ENCODE measurements at places on chromosomes 16 and 17. TPM values are rescaled to one million over a fixed set of nuclear protein-coding genes. Genes with fewer than 3 reads are reported as not detected.

The SLC12A3 gene
- total RNA-seq, result 0.73 TPM

DNA sequence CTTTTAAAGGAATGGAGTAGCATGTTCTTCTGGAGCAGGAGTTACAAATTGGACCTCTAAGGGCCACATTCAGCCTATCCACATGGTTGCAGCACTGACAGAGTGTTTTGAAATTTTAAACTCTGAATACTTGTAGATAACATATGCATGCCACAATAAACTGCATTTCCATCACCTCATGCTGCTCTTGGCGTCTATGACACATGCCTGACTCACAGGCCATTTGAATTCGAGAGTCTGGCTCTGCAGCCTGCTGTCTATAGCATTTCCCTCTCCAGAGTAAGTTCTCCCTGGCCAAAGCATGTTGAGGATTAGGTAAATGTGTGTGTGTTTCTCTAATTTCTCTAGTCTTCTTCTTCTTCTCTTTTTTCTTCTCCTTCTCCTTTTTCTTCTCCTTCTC lies 28.7 kb upstream of the MYOCD start:
- H3K36me3 ChIP-seq, result no peaks in the 10 kb centered on the region
- no peaks in the 10 kb centered on the region for H3K27me3 ChIP-seq
- no peak for DNase-seq
- H3K4me3 ChIP-seq, result no peak overlapping the region

DNA sequence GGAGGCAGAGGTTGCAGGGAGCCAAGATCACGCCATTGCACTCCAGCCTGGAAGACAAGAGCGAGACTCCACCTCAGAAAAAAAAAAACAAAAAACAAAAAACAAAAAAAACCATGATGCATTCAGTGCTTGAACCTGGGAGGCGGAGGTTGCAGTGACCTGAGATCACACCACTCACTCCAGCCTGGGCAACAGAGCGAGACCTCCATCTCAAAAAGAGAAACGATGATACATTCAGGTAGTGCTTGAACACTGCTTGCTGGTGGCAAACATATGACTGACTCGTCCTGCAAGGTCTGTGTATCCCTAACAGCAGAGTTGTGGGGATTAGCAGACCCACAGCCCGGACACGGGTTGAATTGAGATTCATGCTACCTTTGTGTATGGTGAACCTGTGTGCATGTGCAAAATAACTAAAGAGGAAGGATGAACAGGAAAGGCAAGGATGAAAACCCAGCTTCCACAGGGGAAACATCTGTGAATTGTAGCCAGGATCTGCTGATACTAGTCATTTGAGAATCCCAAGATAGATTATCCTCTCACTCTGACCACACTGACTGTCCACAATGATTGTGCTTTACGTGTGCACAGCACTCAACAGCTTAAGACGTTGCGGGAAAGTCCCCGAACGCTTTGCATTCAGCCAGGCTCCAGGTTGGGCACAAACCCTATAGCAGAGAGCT lies 52.4 kb upstream of the MRPS23 start:
- no peaks in the 10 kb centered on the region for H3K36me3 ChIP-seq
- H3K4me1 ChIP-seq, result peaks cover 78% of the 10 kb centered on the region
- no peak overlapping the region for H3K4me3 ChIP-seq
- peak overlapping the region; percentile 87 for H3K27ac ChIP-seq

GRCh38 chr17:82332669-82333278 lies 792 bp downstream of the SECTM1 start:
- H3K27me3 ChIP-seq, result no peaks in the 10 kb centered on the region
- H3K36me3 ChIP-seq, result no peaks in the 10 kb centered on the region

- no peak overlapping the region for H3K4me3 ChIP-seq
- H3K27me3 ChIP-seq, result peaks cover 1% of the 10 kb centered on the region
- no peaks in the 10 kb centered on the region for H3K36me3 ChIP-seq
- DNase-seq, result no peak
These were observed 2.4 kb downstream of the KIAA0513 start for GRCh38 chr16:85029981-85030401.

DNA sequence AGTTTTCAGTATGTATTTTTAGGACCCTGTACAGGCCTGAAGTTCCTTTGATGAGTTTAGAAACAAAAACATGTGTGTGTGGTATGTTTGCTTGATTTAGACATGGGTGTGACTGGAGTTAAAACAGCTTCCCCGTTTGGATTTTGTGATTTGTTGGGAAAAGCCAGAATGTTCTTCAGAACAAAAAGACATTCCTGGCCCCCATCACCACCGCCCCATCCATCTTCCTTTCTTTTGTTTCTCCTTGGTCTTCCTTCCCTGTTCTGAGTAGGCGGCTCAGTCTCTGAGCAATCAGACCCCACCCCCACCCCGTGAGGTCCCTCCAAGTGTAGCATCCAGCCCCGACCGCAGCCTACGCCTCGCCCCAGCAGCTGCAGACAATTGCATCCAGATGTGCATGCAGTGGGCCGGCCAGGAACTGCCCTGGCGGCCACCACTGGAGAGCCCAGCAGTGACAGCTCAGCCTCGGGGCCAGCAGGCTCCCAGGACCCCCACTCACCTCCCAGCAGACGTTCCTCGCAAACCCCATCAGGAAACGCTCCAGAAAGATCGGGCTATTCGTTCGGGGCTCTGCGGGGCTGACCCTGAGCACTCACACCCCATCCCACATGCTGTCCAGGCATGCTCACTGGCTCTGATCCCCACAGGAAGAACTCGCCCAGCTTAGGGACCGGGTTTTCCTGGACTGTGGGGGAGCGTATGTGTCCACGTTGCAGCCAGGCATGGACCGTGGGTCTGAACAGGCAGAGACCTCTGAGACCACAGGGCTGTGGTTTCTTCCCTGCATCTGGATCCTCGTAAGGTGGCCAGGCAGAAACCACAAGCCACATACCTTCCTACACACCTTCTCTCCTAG lies 99.8 kb upstream of the CDH5 start:
- peaks cover 28% of the 10 kb centered on the region for H3K4me1 ChIP-seq
- H3K27ac ChIP-seq, result no peak overlapping the region
- no peaks in the 10 kb centered on the region for H3K27me3 ChIP-seq
- no peak overlapping the region for H3K4me3 ChIP-seq
- DNase-seq, result peak; percentile 16

The CDT1 gene
- total RNA-seq, result 97.7 TPM

- H3K36me3 ChIP-seq, result no peaks in the 10 kb centered on the region
- H3K4me1 ChIP-seq, result 0 out of 2 replicates have a peak, but pooled peaks cover 3% of the 10 kb centered on the region
- H3K27me3 ChIP-seq, result no peaks in the 10 kb centered on the region
- no peak overlapping the region for H3K4me3 ChIP-seq
These were observed 135.7 kb upstream of the ZFHX3 start for GRCh38 chr16:73183611-73184092.

DNA sequence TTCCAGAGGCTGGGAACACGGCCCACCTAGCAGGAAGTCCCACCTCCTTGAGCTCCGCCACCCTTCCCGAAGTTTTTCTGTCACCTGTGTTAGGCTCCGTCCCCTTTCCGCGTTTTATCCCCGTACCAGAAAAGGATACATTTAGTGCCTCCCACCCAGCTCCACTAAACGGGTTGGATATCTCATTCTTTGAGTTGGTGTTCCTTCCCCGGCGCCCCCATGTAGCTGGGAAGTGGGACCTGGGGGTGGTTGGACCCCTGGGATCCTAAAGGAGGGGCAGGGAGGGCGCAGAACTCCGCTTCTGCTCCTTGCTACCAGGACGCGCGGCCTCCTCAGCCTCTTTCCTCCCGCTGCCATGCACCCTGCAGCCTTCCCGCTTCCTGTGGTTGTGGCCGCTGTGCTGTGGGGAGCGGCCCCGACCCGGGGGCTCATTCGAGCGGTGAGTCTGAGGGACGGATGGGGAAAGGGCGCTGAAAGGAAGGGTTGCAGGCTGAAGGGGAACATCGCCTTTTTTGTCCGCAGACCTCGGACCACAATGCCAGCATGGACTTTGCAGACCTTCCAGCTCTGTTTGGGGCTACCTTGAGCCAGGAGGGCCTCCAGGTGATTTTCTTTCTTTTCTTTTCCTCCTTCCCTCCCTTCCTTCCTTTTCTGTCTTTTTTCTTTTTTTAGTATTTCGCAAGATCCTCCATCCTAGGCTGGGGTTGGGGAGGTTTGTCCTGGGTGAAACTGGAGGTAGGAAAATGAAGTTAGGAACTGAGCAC lies 669 bp downstream of the RNF167 start:
- no peaks in the 10 kb centered on the region for H3K4me1 ChIP-seq
- H3K36me3 ChIP-seq, result no peaks in the 10 kb centered on the region
- H3K27me3 ChIP-seq, result no peaks in the 10 kb centered on the region
- H3K27ac ChIP-seq, result peak overlapping the region; percentile 89

DNA sequence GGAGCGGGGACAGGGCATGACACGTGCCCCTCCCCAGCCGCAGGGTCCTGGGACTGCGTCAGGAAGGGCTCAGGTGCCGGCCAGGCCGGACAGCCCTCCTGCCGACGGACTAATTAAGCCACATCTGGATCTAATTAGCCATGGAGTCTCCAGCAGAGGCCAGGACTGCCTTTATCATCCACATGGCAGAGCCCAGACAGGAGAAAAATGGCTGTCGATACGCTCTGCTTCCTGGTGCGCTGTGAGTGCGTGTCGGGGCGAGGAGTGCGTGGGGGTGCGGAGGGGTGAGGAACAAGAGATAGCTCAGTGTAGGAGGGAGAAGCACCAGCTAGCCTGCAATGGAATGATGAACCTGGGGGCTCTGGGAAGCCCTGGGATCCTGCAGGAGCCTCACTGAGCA lies 218.8 kb downstream of the IRF8 start:
- no peak overlapping the region for H3K4me3 ChIP-seq
- H3K36me3 ChIP-seq, result no peaks in the 10 kb centered on the region
- H3K4me1 ChIP-seq, result no peaks in the 10 kb centered on the region
- H3K27me3 ChIP-seq, result no peaks in the 10 kb centered on the region
- no peak for DNase-seq
- no peak overlapping the region for H3K27ac ChIP-seq

- H3K27me3 ChIP-seq, result no peaks in the 10 kb centered on the region
- H3K4me3 ChIP-seq, result no peak overlapping the region
- no peak overlapping the region for H3K27ac ChIP-seq
- DNase-seq, result no peak
- H3K4me1 ChIP-seq, result no peaks in the 10 kb centered on the region
- H3K36me3 ChIP-seq, result no peaks in the 10 kb centered on the region
These were observed 73.9 kb downstream of the CEP95 start for GRCh38 chr17:64580384-64581315.

GRCh38 chr16:10031473-10031872 lies 150.8 kb downstream of the GRIN2A start:
- H3K27me3 ChIP-seq, result no peaks in the 10 kb centered on the region
- peaks cover 9% of the 10 kb centered on the region for H3K4me1 ChIP-seq
- DNase-seq, result no peak
- no peak overlapping the region for H3K4me3 ChIP-seq
- no peak overlapping the region for H3K27ac ChIP-seq
- H3K36me3 ChIP-seq, result no peaks in the 10 kb centered on the region

The KCNH4 gene
- 0.37 TPM for total RNA-seq

The CTRB1 gene
- total RNA-seq, result not detected

The LITAF gene
- total RNA-seq, result 60.9 TPM

DNA sequence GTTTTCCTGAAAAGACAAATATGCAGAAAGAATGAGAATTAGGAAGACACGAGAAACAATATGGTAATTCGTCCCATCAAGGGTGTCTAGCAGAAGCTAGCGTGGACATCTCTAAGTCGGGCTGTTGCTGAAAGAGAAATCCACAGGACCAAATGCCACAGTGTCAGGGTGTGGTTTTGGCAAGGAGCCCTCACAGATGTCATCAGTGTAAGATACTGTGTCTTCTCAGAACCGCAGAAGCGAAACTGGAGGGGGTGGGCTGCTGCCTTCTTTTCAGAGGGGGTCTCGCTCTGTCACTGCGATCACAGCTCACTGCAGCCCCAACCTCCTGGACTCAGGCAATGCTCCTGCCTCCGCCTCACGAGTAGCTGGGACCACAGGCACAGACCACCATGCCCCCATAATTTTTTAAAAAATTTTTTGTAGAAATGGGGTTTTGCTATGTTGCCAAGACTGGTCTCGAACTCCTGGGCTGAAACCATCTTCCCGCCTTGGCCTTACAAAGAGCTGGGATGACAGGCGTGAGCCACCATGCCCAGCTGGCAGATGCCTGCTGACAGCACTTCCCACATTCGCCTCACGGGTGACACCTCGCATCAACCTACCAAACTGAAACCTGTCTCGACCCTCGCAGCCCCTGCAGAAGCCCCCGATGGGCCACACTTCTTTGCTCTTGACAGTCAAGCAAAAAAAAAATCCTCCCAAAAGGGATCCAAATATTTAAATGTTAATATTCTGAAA lies 26.2 kb downstream of the TRAP1 start:
- peaks cover 2% of the 10 kb centered on the region for H3K4me1 ChIP-seq
- H3K27me3 ChIP-seq, result no peaks in the 10 kb centered on the region
- H3K27ac ChIP-seq, result peak overlapping the region; percentile 55
- DNase-seq, result no peak
- H3K4me3 ChIP-seq, result no peak overlapping the region

DNA sequence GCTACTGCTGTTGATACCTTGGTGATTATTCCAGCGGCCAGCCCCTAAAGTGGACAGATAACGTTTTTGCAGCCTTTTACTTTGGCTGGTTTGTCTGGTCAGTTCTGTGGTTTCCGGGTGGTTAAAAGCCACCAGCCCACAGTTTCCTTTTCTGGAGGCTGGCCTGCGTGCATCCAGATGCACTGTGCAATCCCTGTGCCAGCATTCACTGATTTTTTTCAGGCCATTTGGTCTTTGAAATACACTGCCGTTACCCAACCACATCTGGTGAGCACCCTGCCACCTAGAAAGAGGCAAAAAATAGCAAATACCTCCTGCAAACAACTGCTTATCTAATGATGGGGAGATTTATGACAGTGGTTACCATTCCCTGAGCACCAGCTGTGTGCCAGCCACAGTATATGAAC lies 797 bp downstream of the NUDT7 start:
- no peak for DNase-seq
- H3K4me3 ChIP-seq, result peak overlapping the region; percentile 55
- no peaks in the 10 kb centered on the region for H3K4me1 ChIP-seq
- H3K27me3 ChIP-seq, result no peaks in the 10 kb centered on the region
- H3K27ac ChIP-seq, result peak overlapping the region; percentile 71

DNA sequence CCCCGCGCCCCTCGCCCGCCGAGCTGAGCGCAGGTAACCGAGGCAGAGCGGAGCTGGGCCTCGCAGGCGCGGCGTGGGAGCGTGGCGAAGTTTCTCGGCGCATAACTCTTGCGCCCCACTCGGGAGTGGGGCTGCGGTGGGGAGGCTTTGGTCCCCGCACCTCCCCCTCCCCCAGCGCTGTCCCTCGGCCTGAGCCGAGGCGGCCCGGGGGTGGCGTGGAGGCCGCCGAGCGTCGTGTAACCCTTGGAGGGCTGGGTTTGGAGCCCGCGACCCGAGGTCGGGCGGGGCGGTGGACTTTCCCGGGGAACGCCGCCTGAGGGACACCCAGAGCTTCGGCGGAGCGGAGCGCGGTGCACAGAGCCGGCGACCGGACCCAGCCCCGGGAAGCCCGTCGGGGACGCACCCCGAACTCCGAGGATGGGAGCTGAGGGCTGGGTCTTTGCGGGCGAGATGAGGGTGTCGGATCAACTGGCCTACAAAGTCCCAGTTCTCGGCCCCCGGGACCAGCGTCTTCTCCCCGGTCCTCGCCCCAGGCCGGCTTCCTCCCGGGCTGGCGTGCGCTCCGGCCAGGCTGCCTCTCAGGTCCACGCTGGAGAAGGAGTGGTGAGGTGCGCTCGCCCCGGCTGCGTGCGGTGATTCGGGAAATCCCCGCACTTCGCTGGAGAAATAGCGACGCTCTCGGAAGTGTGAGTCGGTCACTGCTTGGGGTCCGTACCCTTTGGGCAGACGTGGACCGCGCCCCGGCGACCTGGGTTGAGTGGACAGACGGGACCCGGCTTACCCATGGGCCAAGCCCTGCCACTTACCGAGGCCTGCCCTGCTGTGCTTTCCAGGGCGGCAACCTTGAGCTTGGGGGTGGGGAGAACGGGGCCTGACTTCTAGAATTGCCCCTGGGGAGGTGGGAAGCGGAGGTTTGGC lies 168.4 kb downstream of the RAB11FIP4 start:
- DNase-seq, result peak; percentile 50
- no peaks in the 10 kb centered on the region for H3K27me3 ChIP-seq
- H3K27ac ChIP-seq, result peak overlapping the region; percentile 86
- peak overlapping the region; percentile 94 for H3K4me3 ChIP-seq
- H3K4me1 ChIP-seq, result peaks cover 18% of the 10 kb centered on the region

The CCL14 gene
- not detected for total RNA-seq

The TSPOAP1 gene
- total RNA-seq, result 7.4 TPM

All from Caco-2 (cell line).